ENCODE measurements at places on chromosomes 5 and 9. TPM values are rescaled to one million over a fixed set of nuclear protein-coding genes. Genes with fewer than 3 reads are reported as not detected.
A peak's percentile ranks its signal among the peaks of the same experiment; 100 is the strongest.

Gene GHR
- total RNA-seq, result 6.6 TPM

DNA sequence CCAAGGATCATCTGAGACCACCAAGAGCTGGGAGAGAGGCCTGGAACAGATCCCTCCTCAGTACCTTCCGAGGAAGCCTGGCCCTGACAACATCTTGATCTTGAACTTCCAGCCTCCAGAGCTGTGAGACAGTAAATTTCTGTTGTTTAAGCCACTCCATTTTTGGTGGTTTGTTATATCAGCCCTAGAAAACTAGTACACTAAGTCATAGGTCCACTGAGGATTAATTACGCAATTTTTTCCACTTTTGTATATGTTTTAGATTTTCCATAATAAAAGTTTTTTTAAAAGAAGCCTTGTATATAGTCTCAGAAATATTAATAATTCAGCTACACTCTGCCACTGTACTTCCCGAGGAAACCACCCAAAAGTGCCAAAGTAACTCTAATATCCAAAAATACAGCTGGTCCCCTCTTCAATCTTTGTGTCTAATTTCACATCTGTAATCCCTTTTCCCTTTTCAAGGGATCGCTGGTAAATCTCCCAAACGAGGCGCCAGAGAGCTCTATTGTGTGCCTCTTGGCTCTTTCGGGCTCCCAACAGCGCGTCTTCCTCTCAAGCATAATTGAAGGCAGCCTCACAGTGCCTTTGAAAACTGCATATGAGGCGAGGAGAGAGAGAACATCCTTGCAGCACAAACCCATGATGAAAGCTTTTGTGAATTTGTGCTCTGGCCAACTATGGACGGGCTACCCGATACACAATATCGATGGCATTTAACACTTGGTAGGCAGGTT lies 32.7 kb downstream of the PRUNE2 start:
- H3K27me3 ChIP-seq, result peaks cover 35% of the 10 kb centered on the region
- H3K4me3 ChIP-seq, result no peak overlapping the region
- no peaks in the 10 kb centered on the region for H3K36me3 ChIP-seq
- DNase-seq, result no peak
- no peak overlapping the region for H3K27ac ChIP-seq

Gene NR2F1
- 35.4 TPM for total RNA-seq

Gene NME5
- total RNA-seq, result 9.9 TPM

- DNase-seq, result no peak
- H3K4me1 ChIP-seq, result peaks cover 21% of the 10 kb centered on the region
- H3K27me3 ChIP-seq, result peaks cover 20% of the 10 kb centered on the region
- H3K4me3 ChIP-seq, result no peak overlapping the region
- peaks cover 4% of the 10 kb centered on the region for H3K36me3 ChIP-seq
These were observed 39.1 kb downstream of the SPEF2 start for GRCh38 chr5:35656721-35657120.

GRCh38 chr9:136385015-136385414 lies 11.5 kb upstream of the CARD9 start:
- H3K36me3 ChIP-seq, result peaks cover 18% of the 10 kb centered on the region
- no peaks in the 10 kb centered on the region for H3K27me3 ChIP-seq
- no peaks in the 10 kb centered on the region for H3K4me1 ChIP-seq

DNA sequence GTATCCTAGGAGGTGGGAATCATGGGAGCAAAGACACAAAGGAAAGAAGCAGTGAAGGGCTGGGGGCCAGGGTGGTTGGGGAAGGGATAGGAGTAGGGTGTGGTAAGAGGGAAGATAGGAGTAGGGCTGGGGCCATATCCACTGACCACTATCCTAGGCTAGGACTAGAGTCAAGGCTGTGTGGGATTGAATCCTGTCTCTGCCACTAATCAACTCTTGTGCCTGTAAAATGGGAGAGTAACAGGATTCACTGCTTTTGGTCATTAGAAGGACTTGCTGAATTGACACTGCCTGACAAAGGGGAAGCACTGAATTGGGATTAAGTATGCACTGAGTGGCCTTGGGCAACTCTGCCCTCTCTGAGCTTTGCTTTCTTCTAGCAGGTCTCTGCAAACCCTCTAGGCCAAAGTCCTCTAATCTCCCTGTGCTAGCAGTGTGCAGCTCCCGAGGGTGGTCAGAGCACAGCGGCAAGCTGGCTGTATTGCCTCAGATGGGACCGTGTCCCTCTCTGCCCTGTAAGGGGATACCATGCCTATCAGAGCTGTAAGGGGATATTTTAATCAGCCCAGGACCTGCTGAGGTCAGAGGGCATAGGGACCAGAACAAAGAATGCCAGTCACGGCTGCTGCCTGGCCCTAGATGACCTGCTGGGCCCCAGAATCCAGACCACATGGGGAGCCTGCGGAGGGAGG lies 12.4 kb upstream of the DAB2IP start:
- H3K4me3 ChIP-seq, result no peak overlapping the region
- no peak for DNase-seq
- H3K27ac ChIP-seq, result peak overlapping the region; percentile 65
- no peaks in the 10 kb centered on the region for H3K36me3 ChIP-seq
- no peaks in the 10 kb centered on the region for H3K27me3 ChIP-seq

Gene NEUROG1
- not detected for total RNA-seq

DNA sequence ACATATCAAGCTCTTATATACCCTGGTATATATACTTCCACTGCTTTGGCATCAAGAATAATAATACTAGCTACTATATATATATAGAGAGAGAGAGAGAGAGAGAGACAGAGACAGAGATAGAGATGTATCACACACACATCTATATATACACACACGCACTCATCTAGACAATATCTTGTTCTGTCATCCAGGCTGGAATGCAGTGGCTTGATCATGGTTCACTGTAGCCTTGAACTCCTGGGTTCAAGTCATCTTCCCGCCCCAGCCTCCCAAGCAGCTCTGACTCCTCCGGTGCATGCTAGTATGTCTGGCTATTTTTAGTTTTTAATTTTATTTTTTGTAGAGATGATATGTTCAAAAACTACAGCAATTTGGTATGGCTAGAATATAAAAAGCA lies 22.5 kb downstream of the ANKHD1 start:
- H3K4me1 ChIP-seq, result peaks cover 16% of the 10 kb centered on the region
- peak overlapping the region; percentile 63 for H3K27ac ChIP-seq
- H3K36me3 ChIP-seq, result peaks cover 10% of the 10 kb centered on the region
- H3K27me3 ChIP-seq, result no peaks in the 10 kb centered on the region

Gene MYO10
- total RNA-seq, result 88.0 TPM

Gene ANKRD18A
- total RNA-seq, result 2.2 TPM

DNA sequence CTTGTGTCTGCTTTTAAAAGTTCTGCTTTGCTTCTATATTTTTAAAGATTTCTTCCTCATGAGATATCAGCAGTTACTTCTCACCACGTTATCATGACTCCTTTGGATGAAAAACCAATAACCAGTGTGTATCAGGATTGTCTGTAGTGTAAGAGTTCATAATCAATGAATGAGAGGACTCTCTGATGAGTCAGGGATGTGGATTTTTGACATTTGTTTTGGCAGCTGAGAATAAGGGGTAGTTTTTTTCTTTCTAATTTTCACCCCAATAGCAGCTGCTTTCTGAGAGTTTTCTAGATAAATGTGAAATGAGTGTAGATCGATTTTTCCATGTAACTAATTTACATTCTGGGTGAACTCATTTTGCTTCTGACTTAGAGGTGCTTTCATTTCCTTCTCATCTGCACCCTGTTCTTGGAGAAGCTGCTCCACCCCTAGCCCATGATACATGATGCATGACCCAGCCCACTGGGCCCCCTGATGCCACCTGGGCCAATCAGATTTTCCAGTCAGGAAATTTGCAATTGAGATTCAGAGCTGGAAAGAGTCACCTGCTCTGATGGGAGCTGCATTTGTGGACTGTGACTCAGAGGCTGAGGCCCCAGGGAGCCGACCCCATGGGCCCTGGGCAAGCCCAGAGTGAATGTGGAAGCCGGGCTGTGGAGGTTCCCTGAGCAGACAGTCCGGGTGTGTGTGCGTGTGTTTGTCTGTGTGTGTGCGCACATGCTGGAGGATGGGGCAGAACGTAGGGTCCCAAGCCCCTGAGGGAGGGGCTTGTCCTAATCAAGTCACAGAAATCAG lies 159.3 kb downstream of the RGS3 start:
- H3K4me1 ChIP-seq, result peaks cover 36% of the 10 kb centered on the region
- H3K27ac ChIP-seq, result peak overlapping the region; percentile 88
- H3K4me3 ChIP-seq, result peak overlapping the region; percentile 7

DNA sequence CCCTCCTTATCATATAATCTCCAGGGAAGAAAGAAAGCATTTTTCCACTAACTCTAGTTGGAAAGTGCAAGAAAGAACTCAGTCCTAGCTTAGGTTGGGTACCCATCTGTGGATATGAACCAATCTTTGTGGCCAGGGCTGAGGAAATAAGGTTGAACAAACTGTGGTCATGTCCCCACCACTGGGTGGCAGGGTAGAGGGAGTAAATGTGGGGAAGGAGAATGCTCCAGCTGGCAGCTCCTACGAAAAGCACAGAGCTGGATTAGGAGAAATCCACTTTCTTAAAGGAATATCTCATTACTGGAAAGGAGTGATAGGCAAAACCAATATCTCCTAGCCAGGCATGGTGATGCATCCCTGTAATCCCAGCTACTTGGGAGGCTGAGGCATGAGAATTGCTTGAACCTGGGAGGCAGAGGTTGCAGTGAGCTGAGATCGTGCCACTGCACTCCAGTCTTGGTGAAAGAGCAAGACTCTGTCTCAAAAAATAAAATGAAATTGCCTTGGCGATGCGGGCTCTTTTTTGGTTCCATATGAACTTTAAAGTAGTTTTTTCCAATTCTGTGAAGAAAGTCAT lies 175.1 kb downstream of the CCDC192 start:
- no peaks in the 10 kb centered on the region for H3K27me3 ChIP-seq
- H3K4me1 ChIP-seq, result peaks cover 16% of the 10 kb centered on the region
- DNase-seq, result no peak
- no peak overlapping the region for H3K4me3 ChIP-seq
- peak overlapping the region; percentile 59 for H3K27ac ChIP-seq
- H3K36me3 ChIP-seq, result no peaks in the 10 kb centered on the region

GRCh38 chr9:78325343-78325742 lies 28.4 kb downstream of the PSAT1 start:
- no peak overlapping the region for H3K27ac ChIP-seq
- H3K36me3 ChIP-seq, result peaks cover 31% of the 10 kb centered on the region
- DNase-seq, result no peak
- no peak overlapping the region for H3K4me3 ChIP-seq

Gene LCN2
- not detected for total RNA-seq

GRCh38 chr9:72509635-72510034 lies 11.8 kb upstream of the TMC1 start:
- no peak for DNase-seq
- H3K4me3 ChIP-seq, result no peak overlapping the region
- no peaks in the 10 kb centered on the region for H3K27me3 ChIP-seq
- peaks cover 16% of the 10 kb centered on the region for H3K4me1 ChIP-seq
- no peak overlapping the region for H3K27ac ChIP-seq

Gene SLC34A1
- total RNA-seq, result not detected

- no peak for DNase-seq
- no peak overlapping the region for H3K27ac ChIP-seq
- H3K4me1 ChIP-seq, result peaks cover 2% of the 10 kb centered on the region
These were observed 1250.8 kb upstream of the CDH18 start for GRCh38 chr5:21238786-21239185.

GRCh38 chr5:180050121-180050940 lies 21.2 kb downstream of the RNF130 start:
- peaks cover 19% of the 10 kb centered on the region for H3K36me3 ChIP-seq
- no peak for DNase-seq
- H3K4me3 ChIP-seq, result no peak overlapping the region
- no peaks in the 10 kb centered on the region for H3K27me3 ChIP-seq

GRCh38 chr5:165127941-165128340 lies 1622.5 kb downstream of the MAT2B start:
- no peak for DNase-seq
- no peaks in the 10 kb centered on the region for H3K27me3 ChIP-seq
- peaks cover 4% of the 10 kb centered on the region for H3K4me1 ChIP-seq
- peaks cover 1% of the 10 kb centered on the region for H3K36me3 ChIP-seq
- no peak overlapping the region for H3K4me3 ChIP-seq

DNA sequence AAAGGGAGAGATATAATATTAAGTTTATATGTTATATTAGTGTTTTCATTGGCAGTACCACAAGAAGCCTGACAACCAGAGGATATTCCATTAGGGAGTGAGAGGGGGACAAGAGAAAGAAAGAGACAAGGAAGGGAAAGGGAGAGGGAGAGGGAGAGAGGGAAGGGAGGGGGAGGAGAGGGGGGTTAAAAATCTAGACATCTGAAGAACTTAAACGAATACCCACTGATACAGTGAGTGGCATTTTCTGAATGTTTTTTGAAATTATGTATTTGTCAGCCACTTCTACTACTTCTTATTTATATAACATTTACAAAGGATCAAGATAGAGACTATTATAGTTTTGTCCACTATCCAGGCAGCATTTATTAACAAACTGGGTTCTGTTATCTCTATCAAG lies 11.6 kb upstream of the CEP120 start:
- H3K27ac ChIP-seq, result no peak overlapping the region
- peaks cover 2% of the 10 kb centered on the region for H3K4me1 ChIP-seq
- no peaks in the 10 kb centered on the region for H3K27me3 ChIP-seq
- no peak overlapping the region for H3K4me3 ChIP-seq

Gene CHSY3
- total RNA-seq, result 0.84 TPM

- peaks cover 19% of the 10 kb centered on the region for H3K27me3 ChIP-seq
- H3K4me1 ChIP-seq, result no peaks in the 10 kb centered on the region
- H3K36me3 ChIP-seq, result no peaks in the 10 kb centered on the region
- no peak overlapping the region for H3K27ac ChIP-seq
- no peak for DNase-seq
These were observed 24.2 kb downstream of the IL9 start for GRCh38 chr5:135871268-135871915.

GRCh38 chr5:98464737-98465330 lies 308.6 kb upstream of the RGMB start:
- H3K4me1 ChIP-seq, result no peaks in the 10 kb centered on the region
- H3K27me3 ChIP-seq, result no peaks in the 10 kb centered on the region
- no peak overlapping the region for H3K27ac ChIP-seq
- no peaks in the 10 kb centered on the region for H3K36me3 ChIP-seq

GRCh38 chr9:130781569-130781968 lies 53.5 kb upstream of the ABL1 start:
- H3K27me3 ChIP-seq, result no peaks in the 10 kb centered on the region
- peaks cover 2% of the 10 kb centered on the region for H3K36me3 ChIP-seq
- H3K4me1 ChIP-seq, result peaks cover 46% of the 10 kb centered on the region
- DNase-seq, result no peak
- H3K4me3 ChIP-seq, result no peak overlapping the region

Gene SLC28A3
- 0.55 TPM for total RNA-seq

GRCh38 chr9:76603448-76603895 lies 144.5 kb downstream of the GCNT1 start:
- no peak overlapping the region for H3K27ac ChIP-seq
- no peak for DNase-seq
- H3K4me3 ChIP-seq, result no peak overlapping the region
- H3K4me1 ChIP-seq, result peaks cover 15% of the 10 kb centered on the region
- H3K36me3 ChIP-seq, result no peaks in the 10 kb centered on the region

DNA sequence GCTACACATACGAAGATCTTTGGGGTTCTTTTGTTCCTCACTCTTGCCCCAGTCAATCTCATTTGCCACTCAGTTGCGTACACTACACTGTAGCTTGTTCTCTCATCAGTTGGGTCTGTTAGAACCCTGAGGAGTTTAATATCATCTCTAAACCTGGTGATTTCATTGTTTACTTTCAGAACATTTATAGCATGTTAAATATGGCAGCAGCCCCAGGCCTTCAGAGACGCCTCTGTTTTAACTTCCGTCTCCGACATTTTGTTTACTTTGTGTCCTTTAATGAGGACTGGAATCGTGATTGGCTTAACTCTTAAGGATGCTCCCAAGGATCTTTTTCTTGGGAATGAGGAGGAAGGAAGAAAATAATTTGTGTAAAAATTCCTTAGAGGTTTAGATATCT lies 510.1 kb downstream of the NR2F1-AS1 start:
- no peaks in the 10 kb centered on the region for H3K4me1 ChIP-seq
- no peaks in the 10 kb centered on the region for H3K27me3 ChIP-seq

All from progenitor cell of endocrine pancreas (in vitro differentiated cells).